ENCODE measurements at places on chromosomes 2 and 18. TPM values are rescaled to one million over a fixed set of nuclear protein-coding genes. Genes with fewer than 3 reads are reported as not detected.

TIA1 gene
- total RNA-seq = 24.8 TPM

WIPF1 gene
- 3.1 TPM for total RNA-seq

HOXD8 gene
- 6.6 TPM for total RNA-seq

GTF2A1L gene
- total RNA-seq = not detected

IGFBP5 gene
- total RNA-seq = 146 TPM

RAPGEF4 gene
- 2.0 TPM for total RNA-seq

DNA sequence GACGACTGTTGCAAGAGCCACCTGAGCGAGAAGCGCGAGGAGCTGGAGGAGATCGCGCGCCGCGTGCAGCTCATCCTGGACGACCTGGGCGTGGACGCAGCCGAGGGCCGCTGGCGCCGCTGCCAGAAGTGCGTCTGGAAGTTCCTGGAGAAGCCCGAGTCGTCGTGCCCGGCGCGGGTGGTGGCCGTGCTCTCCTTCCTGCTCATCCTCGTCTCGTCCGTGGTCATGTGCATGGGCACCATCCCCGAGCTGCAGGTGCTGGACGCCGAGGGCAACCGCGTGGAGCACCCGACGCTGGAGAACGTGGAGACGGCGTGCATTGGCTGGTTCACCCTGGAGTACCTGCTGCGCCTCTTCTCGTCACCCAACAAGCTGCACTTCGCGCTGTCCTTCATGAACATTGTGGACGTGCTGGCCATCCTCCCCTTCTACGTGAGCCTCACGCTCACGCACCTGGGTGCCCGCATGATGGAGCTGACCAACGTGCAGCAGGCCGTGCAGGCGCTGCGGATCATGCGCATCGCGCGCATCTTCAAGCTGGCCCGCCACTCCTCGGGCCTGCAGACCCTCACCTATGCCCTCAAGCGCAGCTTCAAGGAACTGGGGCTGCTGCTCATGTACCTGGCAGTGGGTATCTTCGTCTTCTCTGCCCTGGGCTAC lies 1.2 kb downstream of the KCNF1 start:
- DNase-seq = no peak

DNA sequence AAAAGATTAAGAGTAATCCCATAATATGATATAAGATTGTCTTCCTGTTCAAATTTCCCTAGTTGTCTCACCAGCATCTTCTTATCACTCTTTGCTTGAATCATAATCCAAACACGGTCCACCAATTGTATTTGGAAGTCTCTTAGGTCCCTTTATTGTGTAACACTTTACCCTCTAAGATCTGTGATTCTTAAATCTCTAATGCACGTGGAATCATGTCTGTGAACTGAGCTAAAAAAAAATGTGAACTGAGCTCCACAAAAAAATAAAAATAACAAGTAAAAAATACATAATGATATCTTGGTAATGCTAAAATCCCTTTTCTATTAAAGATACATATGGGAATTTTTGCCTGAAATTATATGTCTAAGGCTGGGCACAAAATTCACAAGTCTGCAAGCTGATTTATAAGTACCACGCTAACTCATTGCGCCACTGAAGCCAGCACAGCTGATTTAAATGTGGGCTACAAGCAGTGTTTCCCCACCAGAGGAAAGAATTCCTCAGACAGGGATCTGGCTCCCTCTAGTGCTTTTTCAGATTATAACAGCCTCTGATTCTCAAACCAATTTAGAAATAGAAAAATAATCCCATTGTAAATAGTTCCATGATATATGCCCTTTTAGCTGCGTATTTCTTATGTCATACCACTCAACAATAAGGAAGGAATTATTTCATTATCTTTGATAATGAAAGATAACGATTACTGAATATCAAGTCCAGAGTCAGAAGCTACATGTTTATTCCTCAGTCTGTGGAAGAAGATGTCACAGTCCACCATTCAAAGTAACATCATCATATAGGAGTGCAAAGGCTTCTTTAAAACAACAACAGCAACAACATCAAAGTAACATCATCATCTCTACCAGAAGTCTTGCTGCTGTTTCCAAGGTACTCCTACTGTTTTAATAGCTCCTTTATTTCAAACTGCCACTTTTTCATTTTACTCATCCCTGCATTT lies 22.9 kb downstream of the RBM43 start:
- peak; percentile 14 for DNase-seq

DNA sequence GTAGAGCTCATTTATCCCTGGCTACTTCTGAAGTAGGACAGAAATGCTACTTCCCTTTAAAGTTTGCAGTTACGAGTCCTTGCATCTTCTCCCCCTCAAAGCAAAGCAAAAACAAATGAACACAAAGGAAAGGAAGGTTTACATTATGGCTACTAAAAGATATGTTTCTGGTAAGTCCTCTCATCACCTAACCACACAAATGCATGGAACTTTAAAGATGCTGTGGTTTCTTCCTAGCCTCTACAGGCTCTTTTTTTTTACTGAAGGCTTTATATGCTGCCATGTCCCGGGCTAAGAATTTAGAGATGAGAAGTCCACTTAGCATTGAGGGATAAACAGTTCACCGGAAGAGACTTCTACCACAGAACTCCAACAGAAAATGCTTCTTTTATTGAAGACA lies 291.2 kb downstream of the SS18 start:
- DNase-seq = no peak

DNA sequence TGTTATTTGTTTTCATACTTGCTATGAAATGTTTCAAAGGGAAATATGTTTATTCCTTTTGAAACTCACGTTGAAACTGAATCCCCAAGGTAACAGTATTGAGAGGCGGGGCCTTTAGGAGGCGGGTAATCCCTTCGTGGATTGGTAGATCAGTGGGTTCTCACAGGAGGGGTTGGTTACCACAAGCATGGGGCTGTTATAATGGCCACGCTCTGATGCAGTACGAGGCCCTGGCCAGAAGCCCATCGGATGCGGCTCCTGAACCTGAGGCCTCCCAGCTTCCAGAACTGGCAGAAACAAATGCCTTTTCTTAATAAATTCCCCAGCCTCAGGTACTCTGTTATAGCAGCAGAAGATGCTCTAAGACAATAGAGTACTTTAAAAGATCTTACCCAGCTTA lies 135.7 kb downstream of the ASB1 start:
- no peak for DNase-seq

- DNase-seq = no peak
These were observed 247.8 kb upstream of the SIX2 start for GRCh38 chr2:45256867-45257641.

DNA sequence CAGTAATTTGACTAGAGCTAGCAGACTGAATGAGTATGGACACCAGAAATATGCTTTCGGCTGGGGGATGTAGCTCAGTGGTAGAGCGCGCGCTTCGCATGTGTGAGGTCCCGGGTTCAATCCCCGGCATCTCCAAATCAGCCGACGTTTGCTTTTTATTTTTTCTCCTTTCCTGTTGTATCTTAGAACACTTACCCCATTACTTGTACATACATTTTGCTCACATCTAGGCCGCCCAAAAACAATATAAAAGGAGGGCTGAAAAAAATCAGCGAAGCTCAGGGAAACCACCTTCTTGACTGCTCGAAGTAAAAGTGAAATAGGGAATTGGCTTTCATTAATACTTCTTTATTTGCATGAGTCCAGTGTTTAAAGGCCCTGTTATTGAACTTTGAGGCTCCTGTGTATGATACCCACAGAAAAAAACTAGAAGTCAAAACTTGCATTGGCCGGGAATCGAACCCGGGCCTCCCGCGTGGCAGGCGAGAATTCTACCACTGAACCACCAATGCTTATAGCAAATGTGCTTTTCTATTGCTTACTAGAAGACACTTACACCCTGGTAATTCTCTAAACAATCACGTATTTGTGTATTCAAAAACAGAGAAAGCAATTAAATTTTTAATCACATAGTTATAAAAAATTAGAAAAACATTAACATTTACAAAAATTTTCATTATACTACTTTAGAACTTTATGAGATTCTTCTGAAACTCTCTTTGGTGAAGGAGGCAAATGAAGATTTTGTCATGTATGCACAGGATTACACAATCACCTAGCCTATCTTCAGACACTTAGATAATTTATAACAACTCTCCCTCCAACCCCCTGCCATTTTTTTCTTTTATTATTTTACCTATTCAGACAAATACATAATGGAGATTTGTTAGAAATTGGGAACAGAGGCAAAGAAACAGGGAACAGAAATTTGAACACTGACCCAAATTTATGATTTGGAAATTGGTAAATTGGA lies 35.2 kb upstream of the GPD2 start:
- DNase-seq = peak; percentile 44

- DNase-seq = no peak
These were observed 52.1 kb upstream of the CTIF start for GRCh38 chr18:48486754-48487153.

DNA sequence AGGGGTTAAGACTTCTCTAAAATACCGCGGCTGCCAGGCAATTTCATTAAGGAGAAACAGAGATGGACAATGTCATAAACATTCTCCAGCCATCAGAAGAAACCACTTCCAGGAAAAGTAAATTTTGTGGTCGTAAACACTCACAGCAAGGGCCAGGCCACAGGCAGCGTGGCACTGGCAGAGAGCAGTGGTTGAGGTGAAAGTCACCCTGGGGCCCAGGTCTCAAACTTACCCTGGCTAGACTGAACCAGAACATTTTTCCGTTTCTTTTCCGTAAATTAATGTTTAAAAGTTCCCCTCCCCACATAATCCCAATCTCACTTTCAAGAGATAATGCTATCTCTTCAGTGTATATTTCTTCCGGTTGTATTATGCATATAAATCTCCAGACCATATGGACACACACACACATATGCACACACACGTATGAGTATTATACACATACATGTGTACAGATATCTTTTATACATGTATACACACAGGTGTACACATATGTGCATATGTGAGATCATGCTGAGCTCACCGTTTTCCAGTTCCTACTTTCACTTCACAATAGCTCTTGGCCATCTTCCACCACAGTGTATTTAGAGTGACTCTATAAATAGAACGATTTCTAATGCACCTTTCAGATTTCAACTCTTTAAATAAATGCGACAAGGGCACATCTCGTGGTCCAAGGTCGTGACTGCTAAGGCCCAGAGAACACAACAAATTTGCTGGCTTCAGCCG lies 90.1 kb downstream of the MALT1 start:
- DNase-seq = peak; percentile 63

GRCh38 chr2:233988581-233988980 lies 61.9 kb upstream of the SPP2 start:
- DNase-seq = no peak

- no peak for DNase-seq
These were observed 46.9 kb downstream of the TFCP2L1 start for GRCh38 chr2:121237980-121238665.

- no peak for DNase-seq
These were observed 834.5 kb upstream of the ID2 start for GRCh38 chr2:7847321-7847720.

- DNase-seq = no peak
These were observed 1288.2 kb upstream of the CRIM1 start for GRCh38 chr2:35067420-35067819.

- DNase-seq = no peak
These were observed 101.9 kb downstream of the CDH20 start for GRCh38 chr18:61435064-61435652.

GRCh38 chr2:170336916-170337315 lies 159.0 kb downstream of the MYO3B start:
- no peak for DNase-seq

DNA sequence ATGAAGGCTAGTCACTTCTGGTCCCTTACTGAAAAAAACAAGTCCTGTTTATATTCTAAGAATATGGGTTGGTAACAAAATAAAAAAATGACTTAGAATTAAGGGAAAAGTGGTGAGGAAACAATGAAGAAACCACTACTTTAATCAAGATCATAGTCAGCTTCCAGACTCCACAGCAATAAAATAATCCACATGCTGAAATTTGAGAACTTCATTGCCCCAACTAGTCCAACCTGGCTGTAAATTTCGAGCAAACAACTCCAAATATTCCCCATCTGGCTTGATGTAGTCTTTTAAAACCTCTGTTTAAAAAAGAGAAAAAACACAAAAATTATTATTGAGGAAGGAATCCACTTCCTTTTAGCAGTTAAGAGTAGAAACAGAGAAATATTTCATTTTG lies 32.5 kb downstream of the METTL4 start:
- DNase-seq = no peak

DNA sequence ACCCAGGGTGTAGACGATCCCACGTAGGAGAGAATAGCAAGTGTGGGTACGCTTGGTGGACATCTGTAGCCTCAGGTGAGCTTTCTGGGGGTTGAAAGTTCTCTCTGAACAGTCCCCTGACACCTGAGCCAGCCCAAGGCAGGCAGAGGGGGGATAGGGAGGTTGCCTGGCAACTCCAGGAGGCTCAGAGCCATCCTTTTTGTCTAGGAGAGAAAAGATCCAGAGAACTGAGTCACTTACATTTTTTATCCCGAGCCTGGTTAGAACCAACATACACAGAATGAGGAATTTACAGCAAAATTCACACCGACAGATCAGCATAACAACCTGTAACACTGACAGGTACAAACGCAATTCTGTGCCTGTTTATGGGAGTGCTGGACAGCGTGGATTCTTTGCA lies 113.2 kb downstream of the SH3BP4 start:
- no peak for DNase-seq

GRCh38 chr2:147909178-147909577 lies 64.3 kb downstream of the ACVR2A start:
- DNase-seq = no peak

DNA sequence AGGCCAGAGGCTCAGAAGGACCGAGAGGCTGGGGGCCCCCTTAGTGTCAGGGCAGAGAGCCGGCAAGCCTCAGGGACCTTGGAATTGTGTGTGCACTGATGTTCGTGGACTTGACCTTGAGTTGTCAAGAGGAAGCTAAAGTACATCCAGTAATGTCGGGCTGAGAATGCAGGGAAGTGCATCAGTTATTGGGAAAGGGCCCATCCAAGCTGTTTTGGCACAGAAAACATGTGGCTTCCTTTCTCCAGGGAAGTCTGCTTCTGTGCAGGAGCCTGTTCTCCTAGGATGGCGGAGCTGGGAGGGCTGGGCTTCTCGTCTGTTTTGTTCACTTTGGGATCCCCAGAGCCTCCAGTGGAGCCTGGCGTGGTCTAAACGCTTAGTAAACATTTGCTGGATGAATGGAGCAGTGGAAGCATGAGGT lies 23.7 kb downstream of the ATOH8 start:
- no peak for DNase-seq

DNA sequence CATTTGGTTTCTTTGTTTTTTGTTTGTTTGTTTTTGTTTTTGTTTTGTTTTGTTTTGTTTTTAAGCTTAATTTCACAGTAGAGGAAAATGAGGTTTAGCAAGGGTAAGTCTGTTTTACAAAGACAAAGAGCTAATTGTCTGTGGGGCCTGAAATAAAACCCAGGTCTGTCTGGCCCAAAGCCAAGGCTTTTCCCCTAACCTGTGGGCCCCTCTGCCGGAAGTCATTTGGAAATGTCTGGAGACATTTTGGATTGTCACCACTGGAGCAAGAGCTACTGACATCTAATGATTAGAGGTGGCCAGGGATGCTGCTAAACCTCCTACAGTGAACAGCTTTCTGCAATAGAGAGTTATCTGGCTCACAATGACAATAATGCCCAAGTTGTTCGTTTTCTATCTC lies 167.2 kb downstream of the MAP2 start:
- DNase-seq = no peak

Data from gastrocnemius medialis (tissue), 4 donors.